ENCODE measurements at places on chromosomes 11 and 22.

GRCh38 chr11:116043857-116044256, 539.6 kb upstream of the CADM1 start:
- no peak for DNase-seq

- DNase-seq: no peak
Observed at GRCh38 chr22:42397332-42398249, 34.6 kb downstream of the NFAM1 start.

GRCh38 chr11:36070954-36071330, 127.1 kb downstream of the LDLRAD3 start:
- DNase-seq: no peak

GRCh38 chr11:35151683-35152280, 12.8 kb downstream of the CD44 start:
- peak; percentile 88 for DNase-seq

- DNase-seq: no peak
Observed at GRCh38 chr11:55942785-55943392, 6.7 kb upstream of the OR5I1 start.
